ENCODE measurements at places on chromosomes 16 and 17.

- no peak for DNase-seq
These were observed 52.3 kb downstream of the YWHAE start for GRCh38 chr17:1347589-1348323.

DNA sequence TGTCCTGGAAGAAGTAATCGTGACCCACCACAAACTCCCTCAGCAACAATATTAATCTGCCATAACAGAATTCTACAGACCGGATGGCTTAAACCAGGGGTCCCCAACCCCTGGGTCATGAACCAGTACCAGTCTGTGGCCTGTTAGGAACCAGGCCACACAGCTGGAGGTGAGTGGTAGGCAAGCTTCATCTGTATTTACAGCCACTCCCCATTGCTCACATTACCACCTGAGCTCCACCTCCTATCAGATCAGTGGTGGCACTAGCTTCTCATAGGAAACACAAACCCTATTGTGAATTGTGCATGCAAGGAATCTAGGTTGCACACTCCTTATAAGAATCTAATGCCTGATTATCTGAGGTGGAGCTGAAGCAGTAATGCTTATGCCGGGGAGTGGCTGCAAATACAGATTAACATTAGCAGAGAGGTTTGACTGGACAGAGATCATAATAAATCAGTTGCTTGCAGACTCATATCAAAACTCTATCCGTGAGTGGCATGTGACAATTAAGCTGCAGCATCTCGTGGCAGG lies 74.5 kb downstream of the NOG start:
- DNase-seq: no peak

DNA sequence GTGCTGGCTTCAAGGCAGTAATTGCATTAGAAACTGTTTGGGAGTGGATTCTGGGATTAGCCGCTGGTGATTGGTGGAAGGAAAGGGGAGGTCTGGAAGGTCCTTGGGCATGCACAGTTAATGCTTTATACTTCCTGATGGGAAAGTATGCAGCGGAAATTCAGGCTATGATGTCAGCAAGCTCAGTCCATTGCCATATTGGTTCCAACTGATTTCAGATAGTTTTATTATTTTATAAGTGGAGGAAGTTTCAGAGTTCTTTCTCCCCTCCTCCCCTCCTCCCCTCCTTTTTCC lies 8.1 kb upstream of the CMTR2 start:
- no peak for DNase-seq

GRCh38 chr17:4766723-4767122 lies 5.0 kb upstream of the TM4SF5 start:
- no peak for DNase-seq

DNA sequence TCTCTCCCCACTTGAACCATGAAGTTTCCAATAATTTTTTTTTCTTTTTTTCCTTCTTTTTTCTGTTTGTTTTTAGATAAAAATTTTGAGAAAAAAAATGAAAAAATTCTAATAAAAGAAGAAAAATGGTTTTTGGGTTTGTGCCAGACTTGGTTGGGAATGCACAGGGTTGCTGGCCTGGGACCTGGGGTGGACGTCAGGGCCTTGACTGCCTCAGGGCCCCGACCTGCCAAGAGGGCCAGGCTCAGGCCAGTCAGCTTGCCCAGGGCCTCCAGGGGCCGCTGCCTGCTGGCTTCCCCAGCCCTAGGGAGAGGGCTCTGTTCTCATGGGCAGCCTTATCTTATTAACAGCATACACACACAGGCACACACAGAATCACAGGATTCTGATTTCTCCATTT lies 6.5 kb downstream of the TBX6 start:
- no peak for DNase-seq

DNA sequence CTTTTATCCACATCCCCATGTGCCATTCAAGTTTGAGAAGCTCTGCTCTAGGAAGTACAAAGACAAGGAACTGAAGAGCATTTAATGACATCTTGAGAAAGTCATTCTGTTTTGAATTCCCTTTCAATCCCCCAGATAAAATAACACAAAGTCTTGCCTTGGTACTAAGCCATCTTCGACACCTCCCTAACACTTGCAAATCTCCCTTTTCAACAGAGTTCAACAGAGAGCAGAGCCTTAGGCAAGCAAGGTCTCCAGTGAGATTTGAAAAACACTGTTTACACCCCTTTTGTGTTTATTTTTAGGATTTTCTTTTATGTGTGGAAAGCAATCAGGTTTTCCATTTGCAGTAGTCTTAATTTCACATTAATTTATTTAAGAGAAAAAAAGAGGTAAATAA lies 13.6 kb downstream of the TOX3 start:
- no peak for DNase-seq

DNA sequence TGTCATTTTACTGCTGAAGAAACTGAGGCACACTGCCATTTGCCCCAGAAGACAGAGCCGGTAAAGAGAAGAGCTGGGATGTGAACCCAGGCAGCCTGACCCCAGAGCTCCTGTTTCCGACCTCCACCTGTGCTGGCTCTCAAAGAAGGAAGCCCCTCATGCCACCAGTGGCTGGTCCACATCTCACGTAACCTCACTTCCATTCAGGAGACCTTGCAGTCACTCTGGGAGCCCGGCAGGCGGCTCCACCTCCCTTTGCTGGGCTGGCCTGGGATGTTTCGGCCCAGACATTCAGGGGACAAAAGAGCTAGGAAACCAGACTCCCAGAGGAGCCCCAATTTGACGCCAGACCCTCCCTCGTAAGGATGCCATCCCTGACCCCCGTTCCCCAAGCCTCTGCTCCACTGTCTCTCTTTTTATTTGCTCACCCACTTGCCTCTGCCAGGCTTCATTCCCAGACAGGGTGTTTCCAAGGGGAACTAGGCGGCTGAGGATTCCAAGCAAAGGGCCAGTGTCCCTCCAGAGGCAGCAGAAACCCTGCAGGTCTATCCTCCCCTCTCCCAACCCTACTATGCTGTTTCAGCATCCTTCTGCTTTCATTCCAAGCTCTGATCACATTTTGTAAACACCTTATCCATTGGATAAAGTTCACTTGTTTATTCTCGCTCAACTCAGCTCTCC lies 2.8 kb downstream of the TAF1C start:
- DNase-seq: no peak

DNA sequence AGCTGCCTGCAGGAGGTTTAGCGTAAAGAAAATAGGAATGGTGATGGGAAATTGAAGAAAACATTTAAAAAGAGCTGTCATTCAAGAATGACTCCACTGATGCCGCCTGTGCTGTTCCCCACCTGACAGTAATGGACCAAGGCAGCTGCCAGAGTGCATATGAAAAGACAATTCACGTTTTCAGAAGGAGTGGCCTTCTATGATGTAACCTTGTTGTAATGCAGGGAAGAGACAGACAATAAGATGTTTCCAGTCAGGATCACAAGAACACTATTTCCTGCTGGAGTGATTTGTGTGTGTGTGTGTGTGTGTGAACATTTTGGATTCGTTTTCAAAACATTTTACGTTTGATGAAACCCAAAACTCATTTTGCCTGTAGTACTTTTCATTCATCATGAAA lies 203.7 kb downstream of the LGALS9B start:
- DNase-seq: no peak

- DNase-seq: no peak
These were observed 54.9 kb downstream of the LDHD start for GRCh38 chr16:75061669-75062068.

DNA sequence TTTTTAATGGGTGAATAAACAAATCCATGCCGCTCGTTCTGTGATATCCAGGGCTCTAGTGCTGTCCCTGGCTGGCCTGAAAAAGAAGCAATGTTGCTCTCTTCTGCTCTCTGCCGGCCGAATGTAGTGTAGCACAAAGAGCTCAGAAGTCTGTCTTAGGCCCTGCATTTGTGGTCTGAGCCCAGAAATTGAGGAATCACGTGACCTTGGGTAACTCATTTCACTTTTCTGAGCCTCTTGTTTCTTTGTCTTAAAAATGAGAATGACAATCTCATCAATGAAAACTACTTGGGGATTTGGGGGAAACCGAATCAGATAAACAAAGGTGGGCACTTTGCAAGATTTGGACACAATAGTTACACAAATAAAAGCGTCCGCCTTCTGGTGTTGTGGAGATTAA lies 381.6 kb upstream of the ASIC2 start:
- DNase-seq: peak; percentile 52

- no peak for DNase-seq
These were observed 513.0 kb upstream of the CDH11 start for GRCh38 chr16:65634833-65635232.

- no peak for DNase-seq
These were observed 236.0 kb downstream of the IRX3 start for GRCh38 chr16:54050459-54051210.

- DNase-seq: no peak
These were observed 57.4 kb upstream of the COX10 start for GRCh38 chr17:14011740-14012405.

DNA sequence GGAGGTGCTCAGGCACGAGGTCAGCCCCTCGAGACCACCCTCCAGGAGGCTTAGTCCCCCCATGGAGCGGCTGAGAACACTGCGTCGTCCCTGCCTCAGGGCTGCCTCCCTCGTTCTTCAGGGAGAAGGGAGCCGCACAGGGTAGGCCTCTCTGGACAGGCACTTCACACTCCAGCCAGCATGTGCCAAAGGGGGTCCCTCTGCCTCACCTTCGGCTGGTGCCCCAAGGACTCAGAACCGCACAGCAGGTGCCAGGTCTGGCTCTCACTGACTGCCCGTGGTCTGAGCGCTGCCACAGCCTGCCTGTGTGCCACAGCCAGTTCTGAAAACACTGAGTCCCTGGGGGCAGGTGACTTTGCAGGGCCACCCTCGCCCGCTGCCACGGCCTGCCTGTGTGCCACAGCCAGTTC lies 7.1 kb downstream of the P2RX5 start:
- DNase-seq: no peak

GRCh38 chr17:846901-847843 lies 65.0 kb downstream of the MRM3 start:
- no peak for DNase-seq

- DNase-seq: peak; percentile 44
These were observed 16.6 kb upstream of the ERN1 start for GRCh38 chr17:64146418-64147109.

DNA sequence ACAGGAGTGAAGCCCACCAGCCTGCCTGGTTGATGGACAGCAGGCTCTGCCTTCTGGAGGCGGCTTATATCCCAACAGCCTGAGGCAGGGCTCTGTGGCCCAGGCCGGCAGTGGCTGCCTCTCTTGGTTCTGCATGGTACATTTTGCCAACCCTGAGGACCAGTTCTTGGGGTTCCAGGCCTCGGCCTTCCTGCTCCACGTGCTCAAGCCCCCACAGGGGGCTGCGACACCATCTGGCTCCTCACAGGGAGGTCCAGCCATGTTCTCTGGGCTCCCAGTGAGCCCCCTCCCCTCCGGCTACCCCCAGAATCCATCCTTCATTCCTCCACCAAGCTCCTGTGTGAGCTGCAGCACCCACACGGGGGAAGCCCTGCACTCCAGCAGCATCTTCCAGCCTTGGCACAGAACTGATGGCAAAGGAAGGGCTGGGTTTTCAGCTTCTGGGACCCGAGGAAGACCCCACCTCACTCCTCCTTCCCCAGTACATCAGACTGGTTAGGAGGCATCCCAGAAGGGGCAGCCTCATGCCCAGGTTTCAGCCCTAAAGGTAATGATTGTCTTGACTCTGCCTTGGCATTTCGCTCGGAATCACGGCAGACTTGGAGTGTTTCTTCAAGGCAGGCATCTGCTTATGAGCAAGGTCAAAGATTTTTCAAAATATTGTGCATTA lies 231.2 kb downstream of the CPPED1 start:
- DNase-seq: no peak

- DNase-seq: no peak
These were observed 214.7 kb downstream of the SPECC1 start for GRCh38 chr17:20223808-20224328.

DNA sequence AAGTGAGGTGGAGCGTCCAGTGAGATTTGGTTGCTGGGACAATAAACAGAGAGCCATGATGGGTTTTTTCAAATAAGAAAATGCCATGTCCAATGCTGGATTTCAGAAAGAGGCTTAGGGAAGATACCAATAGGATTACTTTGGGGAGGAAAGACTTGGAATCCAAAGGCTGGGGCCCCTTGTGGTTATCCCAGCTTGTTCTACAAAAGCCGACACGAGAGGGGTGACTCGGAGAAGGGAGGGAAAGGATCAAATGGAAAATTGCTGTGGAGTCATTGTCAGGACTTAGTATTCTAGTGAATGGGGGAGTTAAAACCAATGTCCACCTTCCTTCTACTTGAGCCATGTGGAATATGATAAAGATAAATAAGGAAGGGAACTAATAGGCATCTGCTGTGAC lies 305.5 kb downstream of the SOX9 start:
- no peak for DNase-seq

DNA sequence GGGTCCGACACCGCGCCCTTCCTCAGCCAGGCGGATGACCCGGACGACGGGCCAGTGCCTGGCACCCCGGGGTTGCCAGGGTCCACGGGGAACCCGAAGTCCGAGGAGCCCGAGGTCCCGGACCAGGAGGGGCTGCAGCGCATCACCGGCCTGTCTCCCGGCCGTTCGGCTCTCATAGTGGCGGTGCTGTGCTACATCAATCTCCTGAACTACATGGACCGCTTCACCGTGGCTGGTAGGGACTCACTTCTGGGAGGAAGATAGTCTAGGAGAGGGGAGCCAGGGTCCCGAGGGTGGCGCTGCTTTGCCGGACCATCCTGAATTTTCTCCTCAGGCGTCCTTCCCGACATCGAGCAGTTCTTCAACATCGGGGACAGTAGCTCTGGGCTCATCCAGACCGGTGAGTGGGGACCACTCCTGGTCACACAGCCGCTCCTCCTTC lies 601 bp downstream of the SPNS1 start:
- no peak for DNase-seq

DNA sequence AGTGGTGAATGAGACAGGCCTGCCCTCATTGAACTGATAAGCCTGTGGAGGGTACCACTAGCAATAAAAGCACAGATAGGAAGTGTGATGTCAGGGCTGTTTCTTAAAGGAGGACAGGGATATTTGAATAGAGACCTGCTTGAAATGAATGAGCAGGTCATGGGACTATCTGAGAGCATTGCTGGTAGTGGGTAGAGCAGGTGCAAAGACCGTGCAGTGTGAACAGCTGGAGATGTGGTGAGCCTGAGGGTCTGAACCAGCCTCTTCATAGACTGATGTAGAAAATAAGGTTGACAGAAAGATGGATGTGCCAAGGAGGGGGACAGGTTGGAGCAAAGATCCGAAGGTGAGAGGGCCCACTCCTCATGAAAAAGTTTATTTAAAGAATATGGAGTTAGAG lies 2.4 kb downstream of the NUP93 start:
- DNase-seq: no peak

- no peak for DNase-seq
These were observed 16.4 kb upstream of the CLEC19A start for GRCh38 chr16:19269098-19269497.

- DNase-seq: no peak
These were observed 64.3 kb downstream of the PGS1 start for GRCh38 chr17:78442648-78443218.

DNA sequence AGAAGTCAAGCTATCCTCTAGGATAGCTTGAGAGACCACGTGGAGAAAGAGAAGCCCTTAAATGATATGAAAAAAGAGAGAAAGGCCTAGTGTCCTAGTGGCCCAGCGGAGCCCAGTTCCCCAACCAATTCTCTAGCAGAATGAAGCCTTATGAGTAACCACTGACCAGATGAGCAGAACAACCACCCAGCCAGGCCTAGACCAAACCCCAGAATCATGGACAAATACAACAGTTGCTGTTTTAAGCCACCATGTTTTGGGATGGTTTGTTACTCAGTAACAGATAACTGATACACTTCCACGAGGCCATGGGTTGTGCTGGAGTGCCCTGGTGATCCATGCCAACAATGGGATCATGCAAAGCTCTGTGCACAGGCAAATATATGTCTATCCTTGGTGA lies 377.1 kb downstream of the SOX9 start:
- no peak for DNase-seq
